ENCODE measurements at places on chromosomes 4 and X.
A peak's percentile ranks its signal among the peaks of the same experiment; 100 is the strongest.

DNA sequence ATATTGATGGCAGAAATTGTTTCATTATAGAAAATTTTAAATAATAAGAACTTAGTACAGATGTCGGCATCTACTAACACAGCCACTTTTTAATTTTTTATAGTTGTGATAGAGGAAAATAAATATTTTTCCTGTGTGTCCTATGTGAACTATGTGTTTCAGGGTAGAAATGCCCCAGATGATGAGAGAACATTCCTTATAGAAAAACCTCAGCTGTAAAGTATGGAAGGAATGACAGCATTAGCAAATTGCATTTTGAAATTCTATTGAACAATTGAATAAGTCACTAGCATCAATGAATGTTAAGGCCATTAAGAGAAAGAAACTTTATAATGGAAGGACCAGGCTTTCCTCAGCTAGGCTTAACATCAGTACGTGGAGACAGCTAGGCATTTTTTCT lies 149.2 kb downstream of the CFAP299 start:
- no peak for DNase-seq

GRCh38 chr4:47251348-47252135 lies 212.0 kb downstream of the COMMD8 start:
- DNase-seq = no peak

- no peak for DNase-seq
Measured at GRCh38 chrX:23012162-23012561, 12.4 kb downstream of the DDX53 start.

- no peak for DNase-seq
Measured at GRCh38 chr4:74335341-74336021, 27.2 kb downstream of the EPGN start.

DNA sequence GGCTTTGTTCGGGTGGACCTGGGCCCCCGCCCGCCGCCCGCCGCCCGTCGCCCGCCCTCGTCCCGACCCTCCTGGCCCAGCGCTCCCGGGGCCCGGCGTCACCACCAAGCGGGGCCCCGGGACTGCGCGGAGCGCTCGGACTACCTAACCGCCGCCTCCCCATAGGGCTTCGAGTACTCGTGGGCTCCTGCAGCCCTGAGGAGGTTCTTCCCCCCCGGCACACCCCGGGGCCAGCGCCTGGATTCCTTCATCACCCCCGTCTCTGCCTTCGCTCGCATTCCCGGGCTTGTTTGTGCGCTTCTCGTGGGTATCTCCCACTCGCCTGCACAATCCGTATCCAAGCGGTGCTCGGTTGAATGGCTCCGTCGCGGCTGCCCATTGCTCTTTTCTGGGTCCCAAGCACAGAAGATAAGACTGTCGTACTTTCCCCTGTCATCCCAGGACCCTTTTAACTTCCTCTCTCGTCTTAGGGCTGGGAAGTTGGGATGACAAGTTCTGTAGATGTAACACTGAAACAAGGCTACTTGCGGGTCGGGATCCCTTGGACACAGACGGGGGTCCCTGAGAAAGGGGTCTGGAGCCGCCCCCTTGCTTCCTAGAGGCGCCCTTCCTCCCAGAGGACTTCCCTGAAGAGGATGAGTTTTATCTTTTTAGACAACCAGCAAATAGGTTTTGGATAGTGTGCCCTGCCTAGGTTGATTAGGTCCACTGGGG lies 565 bp downstream of the MOB1B start:
- peak; percentile 11 for DNase-seq

DNA sequence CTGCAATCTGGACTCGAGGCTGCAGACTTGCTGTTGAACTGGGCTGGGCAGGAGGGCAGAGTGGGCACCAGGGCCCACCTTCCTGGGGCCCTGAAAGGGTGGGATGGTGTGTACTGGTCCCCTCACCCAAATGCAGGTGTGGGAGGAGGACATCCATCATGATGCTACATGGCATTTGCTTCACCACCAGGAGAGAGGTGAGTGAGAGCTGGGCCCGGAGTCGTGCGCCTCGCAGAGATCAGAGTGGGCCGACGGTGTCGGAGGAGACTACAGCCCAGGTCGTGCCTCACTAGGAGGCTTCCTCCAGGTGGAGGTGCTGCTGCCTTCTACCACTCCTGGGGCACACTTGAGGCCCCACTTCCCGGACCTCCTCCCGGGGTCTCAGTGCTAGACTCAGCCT lies 50.3 kb downstream of the SCML1 start:
- no peak for DNase-seq

GRCh38 chr4:42683393-42683792 lies 26.5 kb upstream of the ATP8A1 start:
- no peak for DNase-seq

- DNase-seq = peak; percentile 18
Measured at GRCh38 chrX:129606918-129607317, 47.8 kb downstream of the APLN start.

DNA sequence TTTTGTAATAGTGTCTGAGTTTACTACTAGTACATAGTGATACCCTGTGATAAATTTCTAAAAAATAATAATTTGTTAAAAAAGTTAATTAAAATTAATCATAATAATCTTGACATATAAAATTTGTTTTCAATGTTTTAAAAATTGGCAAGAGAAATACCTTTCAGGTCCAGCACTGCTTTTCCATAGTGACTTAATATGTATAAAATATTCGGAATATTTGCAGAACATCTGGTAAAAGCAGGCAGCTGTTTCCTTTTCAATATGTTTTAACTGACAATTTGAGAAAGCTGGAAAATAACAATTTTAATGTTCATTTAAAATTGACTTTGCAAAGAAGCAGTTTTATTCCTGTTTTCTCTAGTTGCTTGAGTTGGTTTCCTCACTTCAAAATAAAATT lies 17.6 kb upstream of the GK2 start:
- DNase-seq = no peak

- DNase-seq = no peak
Measured at GRCh38 chr4:165133150-165133549, 20.5 kb upstream of the TMEM192 start.

GRCh38 chr4:142645475-142646108 lies 200.5 kb downstream of the INPP4B start:
- no peak for DNase-seq

DNA sequence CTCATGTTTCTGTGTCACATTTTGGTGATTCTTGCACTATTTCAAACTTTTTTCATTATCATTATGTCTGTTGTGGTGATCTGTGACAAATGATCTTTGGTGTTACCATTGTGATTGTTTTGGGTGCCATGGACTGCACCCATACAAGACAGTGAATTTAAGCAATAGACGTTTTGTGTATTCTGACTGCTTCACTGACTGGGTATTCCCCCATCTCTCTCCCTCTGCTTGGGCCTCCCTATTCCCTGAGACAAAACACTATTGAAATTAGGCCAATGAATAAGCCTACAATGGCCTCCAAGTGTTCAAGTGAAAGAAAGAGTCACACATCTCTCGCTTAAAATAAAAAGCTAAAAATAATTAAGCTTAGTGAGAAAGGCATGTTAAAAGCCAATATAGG lies 60.2 kb downstream of the BANK1 start:
- no peak for DNase-seq

GRCh38 chr4:2093265-2093664 lies 34.1 kb downstream of the NAT8L start:
- no peak for DNase-seq

GRCh38 chrX:9628779-9629493 lies 136.7 kb downstream of the GPR143 start:
- DNase-seq = no peak

GRCh38 chrX:48003367-48003757 lies 427 bp downstream of the ZNF182 start:
- DNase-seq = no peak

DNA sequence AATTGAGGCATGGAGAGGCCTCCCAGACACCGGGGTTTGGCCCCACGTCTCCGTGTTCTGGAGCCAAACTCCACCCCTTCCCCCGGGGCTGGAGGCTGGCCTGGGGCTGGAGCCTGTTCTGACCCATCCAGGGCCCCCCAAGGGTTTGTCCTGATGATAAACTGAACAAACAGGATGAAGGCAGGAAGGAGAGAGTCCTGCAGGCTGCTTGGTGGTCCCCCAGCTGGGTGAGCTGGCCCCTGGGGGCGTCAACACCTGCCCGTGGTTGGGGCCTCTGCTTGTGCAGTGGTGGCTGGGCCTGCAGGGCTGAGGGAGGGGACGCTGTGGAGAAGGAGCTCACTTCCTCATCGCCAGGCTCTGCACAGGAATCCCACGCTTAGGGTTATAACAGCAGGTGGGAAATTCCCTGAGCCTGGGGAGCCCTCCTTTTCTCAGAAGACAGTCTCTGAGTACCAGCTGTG lies 2.3 kb downstream of the SH3TC1 start:
- no peak for DNase-seq

- no peak for DNase-seq
Measured at GRCh38 chrX:25158635-25159034, 142.9 kb upstream of the ARX start.

GRCh38 chrX:76657499-76657898 lies 230.0 kb downstream of the MAGEE1 start:
- no peak for DNase-seq

DNA sequence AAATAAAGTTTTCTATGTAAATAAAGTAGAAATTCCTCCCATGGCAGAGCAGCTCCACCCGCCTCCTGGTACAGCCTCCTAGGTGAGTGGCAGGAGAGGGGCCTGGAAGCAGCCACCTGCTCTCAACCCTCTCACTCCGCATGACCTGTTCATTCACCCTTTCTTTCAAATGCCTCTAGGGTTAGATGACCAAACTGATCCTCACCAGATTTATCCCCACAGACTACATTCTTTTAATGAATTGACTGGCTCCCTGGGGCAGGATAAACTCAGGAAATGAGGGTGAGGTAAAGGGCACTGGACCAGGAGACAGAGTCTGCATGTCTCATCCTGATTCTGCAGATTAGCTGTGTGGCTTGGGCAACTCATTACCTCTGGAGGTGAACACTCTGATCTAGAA lies 32.6 kb upstream of the NKX6-1 start:
- no peak for DNase-seq

DNA sequence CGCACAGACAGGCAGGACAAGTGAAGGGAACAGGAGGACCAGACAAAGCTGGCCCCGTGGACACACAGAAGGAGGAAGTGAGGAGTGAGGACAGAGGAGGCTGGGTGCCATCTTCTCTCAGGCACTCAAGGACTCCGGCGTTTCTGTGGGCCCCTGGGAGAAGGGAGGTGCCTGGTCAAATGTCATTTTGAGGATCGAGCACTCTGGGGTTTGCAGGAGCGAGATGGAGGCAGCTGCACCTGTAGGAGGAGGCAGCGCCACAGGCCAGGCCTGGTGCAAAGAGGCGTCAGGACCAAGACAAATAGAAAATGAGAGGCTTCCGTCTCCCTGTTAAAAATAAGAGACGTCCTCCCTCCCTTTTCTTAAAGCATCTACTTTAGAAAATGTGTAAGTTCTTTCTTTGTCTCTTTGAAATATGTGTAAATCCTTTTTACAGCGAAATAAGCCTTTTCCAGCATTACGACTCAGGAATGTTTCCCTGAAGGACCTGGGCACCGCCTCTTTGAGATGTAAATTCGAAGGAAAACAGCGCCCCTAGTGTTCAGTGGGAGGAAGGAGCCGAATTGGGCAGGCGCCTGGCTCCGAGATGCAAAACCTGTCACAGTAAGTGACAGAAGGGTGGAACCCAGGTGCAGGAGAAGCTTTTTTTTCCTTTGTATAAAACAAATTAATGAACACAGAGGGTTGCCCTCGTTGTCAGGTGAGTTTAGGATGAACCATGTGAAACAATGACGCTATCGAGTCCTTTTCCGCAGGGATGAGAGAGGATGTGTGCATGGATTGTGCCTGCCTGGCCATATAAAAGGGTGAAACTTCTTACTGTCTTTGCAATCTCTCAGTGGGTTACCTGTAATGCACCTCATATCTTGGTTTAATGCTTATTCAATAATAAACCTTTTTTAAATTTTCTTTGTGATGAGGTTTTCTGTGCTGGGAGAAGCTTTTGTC lies 1.4 kb upstream of the C4orf50 start:
- DNase-seq = no peak
